ENCODE measurements at places on chromosomes 3 and 15.

DNA sequence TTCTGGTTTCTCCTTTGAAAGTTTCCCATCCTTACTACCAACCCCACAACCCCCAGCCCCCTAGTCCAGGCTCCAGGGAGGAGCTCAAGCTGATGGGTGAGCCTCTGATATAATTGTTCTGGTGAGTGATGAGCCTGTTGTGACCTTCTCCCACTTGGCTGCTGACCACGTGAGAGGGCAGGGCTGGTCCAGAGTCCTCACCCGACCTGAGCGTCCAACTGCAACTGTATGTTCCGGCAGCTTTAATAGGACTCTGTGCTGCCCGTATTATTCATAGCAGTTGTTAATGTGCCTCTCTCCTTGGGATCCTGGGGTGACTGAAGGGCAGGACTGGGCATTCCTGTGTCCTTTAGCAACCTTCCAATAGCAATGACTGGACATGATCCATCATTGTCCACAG lies 56.2 kb downstream of the B3GNT5 start:
- no peak for DNase-seq

DNA sequence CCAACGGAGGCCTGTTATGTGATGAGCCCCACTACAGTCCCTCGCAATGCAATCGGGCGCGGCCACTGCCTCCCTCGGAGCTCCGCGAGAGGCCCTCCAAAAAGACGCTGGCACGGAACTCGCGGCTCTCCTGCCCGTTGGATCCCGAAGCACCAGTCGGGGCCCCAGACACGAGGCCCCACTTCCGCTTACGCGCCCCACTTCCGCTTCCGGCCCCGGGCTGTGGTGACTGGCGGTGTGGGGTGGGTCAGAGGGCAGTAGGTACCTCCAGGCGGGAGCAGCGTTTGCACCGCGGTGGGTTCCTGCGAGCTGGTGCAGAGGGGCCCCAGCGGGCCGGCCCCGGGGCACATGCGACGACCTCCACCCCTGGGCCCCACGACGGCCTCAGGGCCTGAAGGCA lies at the start of gene TOPAZ1:
Gene TOPAZ1 (plus strand): TSS at position 181 of the 400 bp plus-strand sequence. CDS start 168 bp downstream, at position 349.
- DNase-seq, result no peak

DNA sequence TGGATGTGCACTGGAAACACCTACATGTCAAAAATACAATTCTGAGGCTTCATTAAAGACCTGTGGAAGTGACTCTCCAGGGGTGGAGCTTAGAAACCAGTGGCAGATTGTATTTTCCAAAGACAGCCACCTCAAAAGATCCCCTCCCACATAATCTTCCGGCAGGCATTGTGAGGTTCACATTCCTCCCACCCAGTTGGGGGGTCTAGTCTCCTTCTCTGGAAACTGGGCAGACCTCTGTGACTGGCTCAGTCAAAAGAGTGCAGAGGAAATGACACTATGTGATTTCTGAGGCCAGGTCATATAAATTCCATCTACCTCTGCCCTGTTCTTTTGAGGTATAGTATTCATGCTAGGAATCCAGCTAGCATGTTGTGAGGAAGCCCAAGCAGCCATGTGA lies 1.9 kb upstream of the CFAP92 start:
- no peak for DNase-seq

DNA sequence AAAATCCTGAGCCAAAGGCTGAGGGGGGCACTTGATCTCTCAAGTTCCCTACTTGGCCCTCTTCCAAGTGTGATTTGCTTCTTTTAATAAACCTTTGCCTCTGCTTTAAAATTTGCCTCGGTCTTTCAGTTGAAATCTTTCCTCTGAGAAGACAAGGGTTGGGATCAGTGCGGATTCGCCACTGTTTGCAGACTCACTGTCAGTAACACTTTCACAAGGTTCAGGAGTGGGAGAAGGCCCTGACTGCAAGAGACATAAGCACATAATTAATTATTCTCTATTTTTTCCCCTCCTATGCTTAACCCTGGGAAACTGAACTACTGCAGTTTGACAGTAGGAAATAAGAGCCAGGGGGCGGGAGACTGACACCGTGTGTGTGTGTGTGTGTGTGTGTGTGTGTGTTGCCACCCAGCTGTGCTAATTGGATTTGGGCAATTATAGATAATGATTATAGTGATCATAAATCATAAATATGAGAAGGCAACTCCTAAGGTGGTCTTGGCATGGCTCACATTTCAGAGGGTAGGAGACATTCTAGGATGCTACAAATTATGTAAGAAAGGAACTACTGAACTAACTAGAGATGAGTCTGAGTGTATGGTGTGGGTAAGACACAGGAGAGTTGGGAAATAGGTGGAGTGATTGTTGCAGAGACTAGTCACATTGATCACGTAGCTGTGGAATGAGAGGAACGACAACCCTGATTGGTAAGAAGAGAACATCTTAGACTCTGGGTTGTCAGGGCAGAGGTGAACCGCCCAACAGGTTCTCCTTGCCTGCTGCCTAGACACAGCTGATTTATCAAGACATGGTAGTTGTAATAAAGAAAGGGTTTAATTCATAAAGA lies 5.5 kb upstream of the ZNF662 start:
- DNase-seq, result no peak

- no peak for DNase-seq
Observed at GRCh38 chr3:72995337-72995736, 1.3 kb upstream of the PPP4R2 start.

DNA sequence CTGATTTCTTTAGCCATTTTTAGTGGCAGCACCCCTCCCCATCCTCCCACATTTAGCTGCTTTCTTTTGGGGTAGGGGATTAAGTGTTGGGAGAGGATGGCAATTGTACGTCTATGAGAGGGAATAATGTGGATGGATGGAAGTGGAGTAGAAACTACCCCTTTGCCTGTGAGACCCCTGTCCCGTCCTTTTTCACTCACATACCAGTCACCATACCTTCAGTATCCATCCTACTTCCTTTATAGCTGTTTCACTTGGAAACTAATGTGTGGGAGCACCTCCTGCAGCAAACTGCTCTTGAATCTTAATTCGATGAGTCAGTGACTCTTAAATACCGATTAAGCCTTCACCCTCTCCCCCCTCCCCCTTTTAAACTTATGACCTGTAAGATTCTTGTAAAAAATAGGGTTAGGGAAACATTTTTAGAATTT lies 730 bp downstream of the SPRED1 start:
- DNase-seq, result no peak

Measured in hippocampal formation (tissue), 2 donors.